Posterior cingulate gyrus (tissue), 11 donors: ENCODE measurements at places on chromosomes 13 and 19.

- no peak for DNase-seq
Observed at GRCh38 chr13:96809366-96810096, 184.7 kb downstream of the OXGR1 start.

DNA sequence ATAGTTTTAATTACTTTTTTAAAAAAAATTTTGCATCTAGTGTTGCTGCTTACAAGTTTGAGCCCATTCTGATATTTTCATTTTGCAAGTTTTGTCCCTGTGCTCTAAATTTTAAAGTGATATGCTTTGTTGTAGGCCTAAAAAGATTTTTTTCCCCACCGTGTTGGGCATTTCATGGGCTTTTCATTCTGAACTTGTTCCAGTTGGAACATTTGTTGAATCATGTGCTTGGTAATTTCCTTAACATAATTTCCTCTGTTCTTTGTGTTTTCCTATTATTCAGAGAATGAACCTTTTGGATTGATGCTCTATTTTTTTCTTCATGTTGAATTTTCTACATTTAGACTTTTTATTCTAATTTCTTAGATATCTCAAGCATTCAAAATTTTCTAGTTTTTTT, 206.4 kb upstream of the SPRY2 start:
- DNase-seq, result no peak

GRCh38 chr19:48777720-48778119, 22.4 kb downstream of the FGF21 start:
- DNase-seq, result no peak

GRCh38 chr13:113369881-113370280, 6.0 kb upstream of the GRTP1 start:
- no peak for DNase-seq
